Stimulated activated CD4-positive, alpha-beta T cell treated with anti-CD3 and anti-CD28 coated beads, Interleukin-1b, Interleukin-23, amount 100 ng/mL, for 1 hour (primary cell): ENCODE measurements at places on chromosomes 1 and 21.

- DNase-seq = no peak
Measured at GRCh38 chr1:183023601-183024316, 539 bp downstream of the LAMC1 start.

- no peak for DNase-seq
Measured at GRCh38 chr21:34812504-34813265, 143.9 kb downstream of the CLIC6 start.

DNA sequence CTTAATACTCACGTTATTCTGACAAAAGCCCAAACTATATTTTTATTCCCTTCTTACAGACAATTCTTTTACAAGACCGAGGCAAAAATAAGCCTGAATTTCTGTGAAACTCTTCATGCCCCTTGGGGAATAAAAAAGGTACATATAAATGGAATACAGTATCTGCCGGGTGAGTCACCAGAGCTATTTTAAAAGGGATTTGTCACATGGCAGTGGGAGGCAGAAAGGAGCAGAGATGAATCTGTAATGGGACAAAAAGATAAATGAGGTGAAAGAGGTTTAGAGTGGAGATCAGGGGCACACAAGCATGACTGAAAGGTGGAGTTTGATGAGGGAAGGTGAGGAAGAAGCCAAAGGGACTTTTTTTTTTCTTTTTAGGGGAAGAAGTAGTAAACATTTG, 8.8 kb downstream of the XCL1 start:
- DNase-seq = no peak

DNA sequence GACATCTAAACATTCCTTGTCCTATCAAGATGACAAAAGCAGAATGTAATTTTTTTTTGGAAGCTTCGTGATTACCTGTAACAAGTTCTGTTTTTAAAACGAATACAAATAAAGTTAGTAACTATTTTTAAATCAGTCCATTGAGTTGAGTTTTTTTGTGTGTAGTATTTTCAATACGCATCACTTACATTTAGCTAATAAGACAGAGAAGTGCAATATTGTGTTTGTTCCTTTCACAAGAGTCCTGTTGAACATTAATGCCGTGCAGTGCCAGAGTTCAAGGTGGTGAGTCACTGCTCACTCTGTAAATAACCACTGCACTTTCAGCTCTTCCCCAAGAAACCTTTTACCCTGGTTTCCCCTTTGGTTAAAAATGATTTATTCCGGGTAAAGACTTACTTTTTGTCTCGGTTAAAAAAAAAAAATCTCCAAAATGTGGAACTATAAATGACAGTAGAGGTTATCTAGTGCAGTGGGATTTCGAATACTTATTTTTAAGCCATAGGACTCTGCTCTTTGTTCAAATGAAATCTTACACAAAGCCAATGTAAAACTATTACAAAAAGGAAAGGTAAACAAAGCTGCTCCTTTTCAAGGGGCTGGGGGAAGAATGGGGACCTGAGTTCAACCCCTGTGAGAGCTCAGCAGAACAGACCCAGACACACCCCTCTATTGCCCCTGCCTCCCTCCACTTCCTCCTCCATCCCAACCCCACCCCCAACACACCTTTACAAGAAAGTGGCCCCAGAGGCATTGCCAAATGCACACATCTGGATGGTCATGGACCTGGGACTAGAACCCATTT, 14.8 kb upstream of the NCMAP start:
- DNase-seq = no peak

- no peak for DNase-seq
Measured at GRCh38 chr1:54037476-54037875, 15.5 kb downstream of the TMEM59 start.

DNA sequence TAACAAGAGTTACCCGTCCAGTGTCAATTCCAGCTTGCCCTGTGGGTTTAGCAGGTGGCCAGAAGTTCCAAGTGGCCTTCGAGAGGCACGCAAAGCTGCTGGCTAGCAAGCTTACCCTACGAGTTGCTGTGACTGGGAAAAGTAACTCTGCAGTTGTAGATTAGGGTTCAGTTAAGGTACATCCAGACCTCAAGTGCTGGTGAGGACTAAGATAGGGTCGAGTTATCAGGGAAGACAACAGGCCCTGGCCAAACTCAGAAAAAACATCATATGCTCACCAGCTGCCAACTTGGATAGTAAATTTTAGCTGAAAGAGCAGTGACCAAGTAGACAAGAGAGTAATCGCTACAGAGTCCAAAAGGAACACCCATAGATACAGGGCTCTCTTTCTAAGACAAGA, 27.7 kb upstream of the LRRC7 start:
- no peak for DNase-seq

DNA sequence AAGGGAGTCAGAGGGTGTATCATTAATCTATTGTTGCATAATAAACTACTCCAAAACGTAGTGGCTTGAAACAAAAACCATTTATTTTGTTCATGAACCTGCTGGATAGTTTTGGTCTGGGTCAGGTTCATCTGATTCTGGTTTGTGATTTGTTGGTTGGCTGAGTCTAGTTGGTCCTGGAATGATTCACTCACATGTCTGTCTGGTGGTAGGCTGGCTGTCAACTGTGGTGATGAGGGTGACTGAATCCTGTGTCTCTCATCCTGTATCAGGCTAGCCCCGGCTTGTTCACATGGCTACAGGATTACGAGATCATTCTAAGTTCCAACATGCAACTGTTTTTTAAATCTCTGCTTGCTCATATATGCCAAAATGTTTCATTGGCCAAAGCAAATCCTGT, 22.5 kb upstream of the SIKE1 start:
- DNase-seq = no peak

- DNase-seq = no peak
Measured at GRCh38 chr1:59707178-59707791, 107.5 kb upstream of the HOOK1 start.

DNA sequence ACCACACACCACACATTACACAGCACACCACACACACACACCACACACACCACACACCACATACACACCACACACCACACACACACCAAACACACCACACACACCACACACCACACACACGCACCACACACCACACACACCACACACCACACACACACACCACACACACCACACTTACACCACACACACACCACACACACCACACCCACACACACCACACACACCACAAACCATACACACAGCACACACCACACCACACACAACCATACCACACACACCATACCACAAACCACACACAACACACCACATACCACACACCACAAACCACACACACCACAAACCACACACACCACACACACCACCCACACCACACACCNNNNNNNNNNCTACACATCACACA, 40.9 kb upstream of the SIK1 start:
- DNase-seq = no peak

GRCh38 chr1:235500971-235501540, 3.2 kb downstream of the B3GALNT2 start:
- no peak for DNase-seq

DNA sequence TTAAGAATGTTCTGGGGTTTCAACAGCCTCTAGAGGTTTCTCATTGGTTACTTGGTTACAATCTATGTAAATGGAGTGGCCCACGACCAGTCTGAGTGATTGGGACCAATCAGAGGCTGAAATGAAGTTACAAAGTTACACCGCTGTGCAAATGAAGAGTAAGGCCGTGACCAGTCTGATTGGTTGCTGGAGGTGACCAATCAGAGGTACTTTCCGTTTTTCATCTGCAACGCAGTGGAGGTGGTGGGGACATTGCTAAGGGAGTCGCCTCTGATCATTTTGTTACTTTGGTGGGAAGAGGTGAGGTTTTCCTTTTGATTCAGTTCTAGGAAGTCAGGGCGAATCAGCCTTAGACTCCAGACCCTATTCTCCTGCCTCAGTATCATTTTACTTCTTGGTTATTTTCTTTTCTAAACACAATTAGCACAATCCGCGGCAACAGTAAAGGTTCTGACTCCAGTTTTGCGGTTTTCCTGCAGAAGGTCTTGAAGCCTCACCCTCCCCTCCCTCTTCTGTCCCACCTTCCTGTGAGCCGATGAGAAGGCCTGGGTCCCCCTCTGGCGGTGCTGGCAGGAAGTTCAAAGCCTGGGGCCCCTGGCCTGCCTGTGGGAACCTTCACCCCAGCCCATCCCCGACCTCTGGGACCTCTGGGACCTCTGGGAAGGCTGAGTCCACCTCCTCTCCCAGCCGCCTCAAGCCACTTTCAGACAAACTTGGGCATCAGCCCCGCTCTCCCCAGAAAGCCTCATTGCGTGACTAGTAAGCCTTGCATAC, 38.7 kb upstream of the TTC34 start:
- DNase-seq = peak; percentile 20

DNA sequence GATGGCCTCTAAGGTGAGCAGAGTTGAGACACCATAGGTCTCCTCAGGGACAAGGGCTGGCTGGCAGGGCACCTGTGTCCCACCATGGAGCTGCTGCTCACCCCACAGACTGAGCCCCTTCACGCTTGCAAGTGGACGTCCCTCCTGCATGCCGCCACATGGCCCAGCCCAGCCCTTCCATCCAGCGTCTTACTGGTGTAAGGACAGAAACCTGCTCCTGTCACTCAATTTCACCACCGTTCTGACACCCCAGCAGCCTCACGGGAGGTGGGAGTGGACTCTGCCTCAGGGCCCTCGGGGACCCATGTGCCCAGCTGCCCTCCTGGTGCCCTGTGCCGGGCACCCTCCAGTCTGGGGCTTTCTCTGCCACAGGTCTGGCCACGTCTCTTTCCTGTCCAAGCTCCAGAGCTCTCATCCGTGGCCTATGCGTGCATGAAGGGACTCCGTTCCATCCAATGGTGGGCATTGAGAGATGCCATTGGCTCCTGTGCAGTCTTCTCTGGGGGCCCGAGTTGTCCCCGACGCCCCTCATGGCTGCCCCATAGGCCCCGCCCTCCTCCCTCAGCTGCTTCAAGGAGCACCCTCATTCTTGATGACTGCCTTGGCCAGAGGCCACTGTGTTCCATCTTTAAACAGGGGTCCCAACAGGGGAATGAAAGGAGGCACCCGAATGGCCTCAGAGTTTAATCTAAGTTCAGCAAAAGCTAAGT, 42.6 kb upstream of the COL6A1 start:
- no peak for DNase-seq

DNA sequence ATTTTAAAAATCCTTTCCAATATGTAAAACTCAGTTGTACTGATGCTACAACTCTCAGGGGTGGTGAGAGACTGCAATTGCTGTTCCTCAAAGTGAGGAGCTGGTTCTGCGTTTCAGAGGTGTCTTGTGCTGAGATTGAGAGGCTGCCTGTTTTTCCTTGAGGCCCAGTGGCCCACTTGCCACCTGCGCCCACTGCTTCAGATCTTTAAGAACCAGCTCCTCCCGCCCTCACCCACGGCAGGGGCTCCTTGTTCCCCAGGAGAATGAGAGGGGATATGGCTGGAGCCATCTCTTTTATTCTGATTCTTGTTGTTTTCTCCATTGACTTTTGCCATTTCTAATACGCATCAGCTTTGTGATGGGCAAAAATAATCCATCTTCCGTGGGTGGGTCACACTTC, 45.5 kb downstream of the EVA1C start:
- DNase-seq = no peak

DNA sequence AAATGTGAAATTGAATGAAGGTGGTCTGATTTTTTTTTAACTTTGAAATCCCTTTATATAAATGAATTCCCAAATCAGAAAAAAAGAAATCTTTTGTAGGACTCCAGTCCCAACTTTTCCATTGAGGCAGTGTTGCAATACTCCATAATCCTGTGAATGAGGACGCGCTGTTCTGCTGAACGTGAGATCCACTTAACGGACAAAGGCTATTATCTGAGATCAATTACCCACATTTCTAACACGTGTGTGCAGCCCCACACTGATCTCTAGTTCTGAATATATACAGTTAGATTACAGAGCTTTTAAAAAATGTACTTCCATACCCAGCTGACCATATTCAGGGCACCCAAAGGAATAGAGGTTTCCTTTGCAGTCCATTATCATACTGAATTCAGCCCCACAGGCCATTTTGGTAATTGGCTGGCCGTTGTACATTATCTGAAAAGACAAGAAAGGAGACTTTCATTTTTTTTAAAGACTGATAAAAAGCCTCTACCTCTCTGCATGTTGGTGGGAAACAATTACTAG, 19.0 kb downstream of the RCC2 start:
- no peak for DNase-seq

- no peak for DNase-seq
Measured at GRCh38 chr1:77287535-77287934, 5.7 kb downstream of the AK5 start.

DNA sequence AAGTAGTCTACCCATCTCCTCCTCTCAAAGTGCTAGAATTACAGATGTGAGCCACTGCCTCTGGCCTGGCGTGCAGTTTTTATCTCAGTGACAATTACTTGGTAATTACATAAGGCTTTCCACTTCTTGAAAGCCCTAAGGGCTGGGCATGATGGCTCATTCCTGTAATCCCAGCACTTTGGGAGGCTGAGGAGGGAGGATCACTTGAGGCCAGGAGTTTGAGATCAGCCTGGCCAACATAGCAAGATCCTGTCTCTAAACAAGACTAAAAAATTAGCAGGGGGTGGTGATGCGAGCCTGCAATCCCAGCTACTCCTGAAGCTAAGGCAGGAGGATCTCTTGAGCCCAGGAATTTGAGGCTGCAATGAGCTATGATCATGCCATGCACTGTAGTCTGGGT, 7.7 kb downstream of the HHAT start:
- no peak for DNase-seq

DNA sequence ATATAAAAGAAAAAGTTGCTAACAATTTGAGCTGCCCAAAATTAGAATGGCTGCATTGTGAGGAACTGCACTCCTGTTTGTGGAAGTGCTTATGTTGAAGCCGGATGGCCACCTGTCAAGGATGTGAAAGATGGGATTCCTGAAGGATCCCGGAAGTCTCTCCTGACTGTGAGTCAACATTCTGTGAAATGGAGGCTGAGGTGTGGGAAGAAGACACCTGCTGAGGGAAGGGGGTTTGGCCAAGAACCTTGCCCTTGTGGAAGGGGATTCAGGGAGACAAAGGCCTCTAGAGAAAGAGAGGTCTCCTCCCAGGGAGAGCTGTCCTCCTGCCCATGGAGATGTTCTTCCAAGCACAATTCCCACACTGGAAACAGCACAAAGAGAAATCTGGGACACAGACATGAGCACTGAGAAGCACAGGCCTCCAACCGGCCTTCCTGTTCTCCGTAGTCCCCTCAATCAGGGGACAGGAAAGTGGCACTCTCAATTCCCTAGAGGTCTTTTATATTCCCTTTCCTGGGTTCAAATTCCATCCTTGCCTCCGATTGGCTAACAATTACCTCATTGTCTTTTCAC, 70.5 kb downstream of the CD2 start:
- no peak for DNase-seq

GRCh38 chr1:24888061-24888970, 41.8 kb downstream of the RUNX3 start:
- no peak for DNase-seq

DNA sequence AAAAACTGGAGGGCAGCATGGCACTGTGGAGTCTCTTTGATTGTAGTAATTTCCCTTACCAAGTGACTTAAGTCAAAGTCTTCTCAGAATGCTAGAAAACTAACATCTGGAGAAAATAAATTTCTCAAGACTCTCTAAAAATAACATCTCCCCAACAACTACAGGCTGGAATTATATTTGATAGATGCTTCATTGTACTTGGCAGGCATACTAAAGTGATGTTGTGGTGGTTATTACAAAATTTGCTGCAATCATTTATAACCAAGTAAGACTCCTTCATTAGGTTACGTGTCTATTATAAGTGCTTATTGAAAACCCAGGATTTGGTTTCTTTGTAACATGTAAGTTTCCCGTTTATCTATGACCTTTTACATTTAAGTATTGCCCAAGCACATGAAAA, 132.9 kb upstream of the NRIP1 start:
- DNase-seq = no peak

- DNase-seq = no peak
Measured at GRCh38 chr1:69288416-69288815, 279.3 kb upstream of the LRRC7 start.
